ENCODE measurements at places on chromosomes 6 and 20.
A peak's percentile ranks its signal among the peaks of the same experiment; 100 is the strongest.

GRCh38 chr6:18207949-18208348 lies 52.7 kb downstream of the KDM1B start:
- no peak for DNase-seq

DNA sequence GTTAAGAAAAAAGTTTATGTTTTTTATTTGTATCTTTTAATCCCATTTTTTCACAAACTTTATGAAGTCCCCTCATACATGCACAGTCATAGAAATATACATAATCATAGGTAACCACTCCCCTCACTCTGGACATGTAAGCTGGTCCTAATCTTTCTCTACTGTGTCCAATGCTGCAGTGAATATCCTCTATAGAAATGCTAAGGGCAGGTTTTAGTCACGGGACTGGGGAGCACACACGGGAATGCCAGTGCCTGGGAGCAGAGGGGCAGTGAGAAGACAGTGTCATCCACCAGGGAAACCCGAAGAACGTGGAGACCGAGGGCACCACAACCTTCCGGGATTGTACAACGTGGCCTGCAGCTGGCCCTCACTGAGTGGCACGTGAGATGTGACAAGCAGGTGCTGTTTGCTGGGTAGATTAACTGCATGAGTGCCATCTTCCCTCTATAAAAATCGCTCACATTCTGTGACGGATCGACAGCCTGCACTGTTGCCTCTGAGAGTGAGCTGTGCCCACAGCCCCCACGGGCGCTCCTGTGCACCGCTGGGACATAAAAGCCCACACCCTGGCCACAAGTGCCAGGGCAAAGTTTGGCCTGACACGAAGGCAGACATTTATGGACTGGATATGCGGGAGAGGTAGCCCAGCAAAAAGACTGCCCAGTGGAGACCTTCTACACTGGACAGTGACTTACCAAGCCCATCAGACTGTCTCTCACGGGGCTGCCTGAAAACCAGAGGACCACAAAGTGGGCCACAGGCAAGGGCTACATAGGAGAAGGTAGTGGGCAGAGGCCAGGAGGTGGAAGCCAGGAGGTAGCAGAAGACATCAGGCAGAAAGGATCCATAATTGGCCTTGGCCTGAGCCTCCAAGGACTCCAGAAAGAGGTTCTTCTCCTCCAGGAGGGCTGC lies 63.2 kb downstream of the FGD2 start:
- DNase-seq: no peak

GRCh38 chr6:7759320-7759719 lies 33.4 kb downstream of the BMP6 start:
- no peak for DNase-seq

- no peak for DNase-seq
Observed at GRCh38 chr6:29557320-29557719, 2.2 kb downstream of the UBD start.

- DNase-seq: no peak
Observed at GRCh38 chr6:1461207-1461606, 71.8 kb downstream of the FOXF2 start.

DNA sequence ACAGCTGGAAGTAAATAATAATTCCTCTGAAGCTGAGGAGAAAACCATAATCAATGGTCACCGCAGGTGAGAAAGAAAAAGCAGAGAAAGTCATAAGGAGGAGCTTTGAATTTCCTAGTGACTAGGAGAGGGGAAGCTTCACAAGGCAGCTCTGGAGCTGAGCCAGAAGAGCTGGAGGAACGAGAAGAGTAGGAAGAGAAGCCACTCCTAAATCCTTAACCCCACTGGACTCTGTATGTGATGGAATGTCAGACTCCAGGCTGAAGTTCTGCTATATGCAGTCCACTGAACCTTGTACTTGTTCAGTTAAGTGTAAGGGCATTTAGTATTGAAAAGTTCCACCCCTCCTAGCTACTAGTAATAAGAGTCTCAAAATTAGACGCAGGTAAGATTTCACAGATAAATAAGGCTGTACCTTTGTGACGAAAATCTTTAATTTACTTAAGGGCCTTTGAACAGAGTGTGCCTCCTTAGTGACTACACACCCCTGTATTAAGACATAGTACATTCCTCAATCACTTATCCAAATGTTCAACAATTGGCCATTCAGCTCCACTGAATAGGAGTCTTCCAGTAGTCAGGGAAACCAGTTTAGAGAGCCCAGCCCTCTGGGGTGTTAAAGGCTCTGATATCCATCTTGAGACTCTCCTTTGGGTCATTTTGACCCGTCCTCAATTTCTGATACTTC lies 71.4 kb upstream of the UFL1 start:
- DNase-seq: no peak

DNA sequence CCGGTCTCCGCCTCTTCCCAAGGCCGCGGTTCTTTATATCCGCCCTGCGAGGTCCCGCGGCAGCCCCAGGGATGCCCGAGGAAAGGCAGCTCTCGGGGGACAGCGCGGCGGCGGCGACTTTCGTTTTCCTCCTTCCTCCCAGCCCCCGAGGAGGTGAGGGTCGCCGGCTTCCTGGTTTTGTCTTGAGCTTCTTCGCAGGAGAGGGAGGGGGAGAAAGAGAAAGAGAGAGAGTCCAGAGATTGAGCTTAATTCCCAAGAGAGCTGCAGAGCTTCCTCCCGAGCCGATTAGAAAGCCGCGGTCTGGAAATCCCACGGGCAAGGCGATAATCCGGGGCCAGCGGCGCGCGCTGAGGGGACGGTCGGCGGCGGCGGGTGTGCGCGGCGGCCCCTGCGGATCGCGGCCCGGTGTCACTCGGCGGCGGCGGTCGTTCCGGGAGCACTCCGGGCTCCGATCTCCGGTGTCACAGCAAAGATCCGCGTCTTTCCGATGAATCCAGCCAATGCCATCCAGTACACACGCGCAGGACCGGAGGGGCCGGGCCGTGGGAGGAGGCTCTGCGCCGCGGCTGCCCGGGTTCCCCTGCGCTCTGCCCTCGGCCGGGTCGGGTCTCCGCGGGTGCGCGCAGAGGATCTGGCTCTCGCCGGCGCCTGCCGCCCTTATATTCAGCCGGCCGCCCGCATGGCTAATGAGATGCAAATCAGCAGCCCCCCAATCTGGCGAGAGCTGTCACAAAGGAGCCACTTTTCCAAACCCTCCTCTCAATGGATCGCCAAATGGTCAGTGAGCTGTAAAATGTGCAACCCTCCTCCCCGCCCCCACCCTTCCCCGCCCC lies at the start of gene DLL1:
Gene DLL1 (minus strand): TSS at position 783 of the 833 bp plus-strand sequence. CDS start 939 bp downstream, outside the sequence.
- peak; percentile 27 for DNase-seq

DNA sequence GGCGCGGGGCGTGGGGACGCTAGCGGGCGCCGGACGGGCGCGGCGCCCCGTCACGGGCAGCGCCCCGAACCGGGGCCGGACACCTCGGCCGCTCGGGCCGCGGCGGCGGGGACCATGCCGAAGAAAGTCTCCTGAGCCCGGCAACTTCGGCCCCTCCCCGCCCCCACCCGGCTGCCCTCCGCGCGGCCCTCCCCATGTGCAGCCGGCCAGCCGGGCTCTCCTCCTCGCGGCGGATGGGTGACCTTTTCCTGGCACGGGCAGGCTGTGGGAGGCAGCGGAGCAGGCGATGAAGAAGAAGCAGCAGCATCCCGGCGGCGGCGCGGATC lies 278 bp downstream of the UST start:
- DNase-seq: no peak
